Stimulated activated CD8-positive, alpha-beta memory T cell treated with anti-CD3 and anti-CD28 coated beads, Interleukin-4, amount 100 ng/mL, for 1 hour (primary cell): ENCODE measurements at places on chromosomes 1 and 21.

DNA sequence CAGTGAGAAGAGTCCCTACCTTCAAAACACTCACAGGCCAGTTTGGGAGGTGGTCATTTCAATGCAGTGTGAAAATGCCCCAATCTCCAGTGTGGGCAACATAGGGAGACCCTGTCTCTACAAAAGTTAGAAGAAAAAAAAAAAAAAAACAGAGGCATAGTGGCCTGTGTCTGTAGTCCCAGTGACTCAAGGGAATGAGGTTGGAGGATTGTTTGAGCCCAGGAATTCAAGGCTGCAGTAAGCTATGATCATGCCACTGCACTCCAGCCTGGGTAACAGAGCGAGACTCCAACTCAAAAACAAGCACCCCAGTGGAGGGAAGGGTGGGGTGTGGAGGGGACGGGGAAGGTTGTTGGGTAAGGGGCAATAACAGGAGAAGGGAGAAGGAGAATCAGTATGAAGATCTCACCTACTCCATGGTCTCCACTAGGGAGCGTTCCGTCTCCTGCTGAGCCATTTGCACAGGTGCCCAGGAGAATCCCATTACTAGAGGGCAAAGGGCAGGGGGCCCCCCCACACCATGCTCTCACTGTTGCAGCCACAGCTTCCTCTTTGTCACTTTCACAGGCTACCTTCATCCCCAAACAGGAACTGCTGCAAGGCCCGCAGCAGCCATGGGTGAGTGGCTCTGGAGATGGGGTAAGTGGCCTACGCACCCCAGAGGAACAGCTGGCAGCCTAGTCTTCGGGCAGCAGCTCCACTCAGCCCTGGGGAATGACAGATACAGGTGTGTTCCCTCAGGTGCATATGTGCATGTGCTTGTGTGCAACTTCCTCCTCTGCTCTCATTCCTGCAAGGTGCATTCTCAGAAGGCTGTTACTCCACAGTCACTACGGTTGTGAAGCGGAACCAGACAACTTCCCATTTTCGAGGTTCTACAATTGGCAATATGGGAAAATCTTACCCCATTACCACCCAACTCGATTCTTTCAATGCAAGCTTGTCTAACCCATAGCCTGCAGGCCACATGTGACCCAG is 87.9 kb upstream of the LYST start:
- no peak for DNase-seq

- DNase-seq, result no peak
Observed at GRCh38 chr1:16348414-16349182, 3.7 kb downstream of the FBXO42 start.

DNA sequence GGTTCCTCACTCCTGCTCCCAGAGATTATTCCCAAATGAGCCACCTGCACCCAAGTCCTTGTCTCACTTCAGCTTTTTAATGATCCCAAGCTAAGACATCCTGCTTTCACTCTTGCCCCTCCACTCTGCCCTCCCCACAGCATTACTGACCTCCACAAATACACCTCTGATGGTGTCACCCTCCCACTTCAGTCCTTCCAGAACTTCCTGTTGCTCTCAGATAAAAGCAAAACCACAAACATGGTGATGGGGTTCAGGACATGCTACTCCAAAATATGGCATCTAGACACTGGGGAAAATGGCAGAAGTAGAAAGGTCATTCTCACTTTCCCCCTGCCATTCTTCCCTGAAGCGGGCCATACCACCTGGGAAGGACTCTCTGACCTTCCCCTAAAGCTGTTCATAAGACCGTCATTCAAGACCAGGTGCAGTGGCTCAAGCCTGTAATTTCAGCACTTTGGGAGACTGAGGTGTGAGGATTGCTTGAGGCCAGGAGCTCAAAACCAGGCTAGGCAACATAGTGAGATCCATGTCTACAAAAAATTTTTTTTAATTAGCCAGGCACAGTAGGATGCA is 65.8 kb upstream of the KLHDC7A start:
- no peak for DNase-seq

- no peak for DNase-seq
Observed at GRCh38 chr1:153549741-153550397, 811 bp upstream of the S100A3 start.

DNA sequence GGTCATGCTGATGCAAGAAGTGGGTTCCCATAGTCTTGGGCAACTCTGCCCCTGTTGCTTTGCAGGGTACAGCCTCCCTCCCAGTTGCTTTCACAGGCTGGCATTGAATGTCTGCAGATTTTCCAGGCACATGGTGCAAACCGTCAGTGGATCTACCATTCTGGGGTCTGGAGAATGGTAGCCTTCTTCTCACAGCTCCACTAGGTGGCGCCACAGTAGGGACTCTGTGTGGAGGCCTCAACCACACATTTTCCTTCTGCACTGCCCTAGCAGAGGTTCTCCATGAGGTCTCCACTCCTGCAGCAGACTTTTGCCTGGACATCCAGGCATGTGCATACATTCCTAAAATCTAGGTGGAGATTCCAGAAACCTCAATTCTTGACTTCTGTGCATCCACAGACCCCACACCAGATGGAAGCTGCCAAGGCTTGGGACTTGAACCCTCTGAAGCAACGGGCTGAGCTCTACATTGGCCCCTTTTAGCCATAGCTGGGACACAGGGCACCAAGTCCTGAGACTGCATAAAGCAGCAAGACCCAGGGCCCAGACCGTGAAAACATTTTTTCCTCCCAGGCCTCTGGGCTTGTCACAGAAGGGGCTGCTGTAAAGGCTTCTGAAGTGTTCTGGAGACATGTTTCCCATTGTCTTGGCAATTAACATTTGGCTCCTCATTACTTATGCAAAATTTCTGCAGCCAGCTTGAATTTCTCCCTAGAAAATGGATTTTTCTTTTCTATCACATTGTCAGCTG is 466.2 kb upstream of the PBX1 start:
- DNase-seq, result no peak

DNA sequence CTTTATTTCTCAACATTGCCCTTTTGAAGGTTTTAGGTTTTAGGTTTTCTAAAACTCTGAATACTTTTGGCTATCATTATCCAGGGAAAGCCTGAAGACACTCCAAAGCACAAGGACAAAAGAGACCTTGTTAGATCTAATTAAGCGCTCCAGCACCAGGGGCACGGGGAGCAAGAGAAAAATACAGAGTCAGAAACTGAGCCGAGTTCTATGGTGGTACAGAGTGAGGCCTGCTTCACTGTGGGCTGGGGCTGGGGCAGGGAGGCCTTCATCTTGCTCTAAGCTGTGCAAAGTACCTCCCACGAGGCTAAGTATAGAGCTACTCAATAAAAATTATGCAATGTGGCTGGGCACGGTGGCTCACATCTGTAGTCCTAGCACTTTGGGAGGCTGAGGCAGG is 19.7 kb upstream of the RAB4A start:
- no peak for DNase-seq

DNA sequence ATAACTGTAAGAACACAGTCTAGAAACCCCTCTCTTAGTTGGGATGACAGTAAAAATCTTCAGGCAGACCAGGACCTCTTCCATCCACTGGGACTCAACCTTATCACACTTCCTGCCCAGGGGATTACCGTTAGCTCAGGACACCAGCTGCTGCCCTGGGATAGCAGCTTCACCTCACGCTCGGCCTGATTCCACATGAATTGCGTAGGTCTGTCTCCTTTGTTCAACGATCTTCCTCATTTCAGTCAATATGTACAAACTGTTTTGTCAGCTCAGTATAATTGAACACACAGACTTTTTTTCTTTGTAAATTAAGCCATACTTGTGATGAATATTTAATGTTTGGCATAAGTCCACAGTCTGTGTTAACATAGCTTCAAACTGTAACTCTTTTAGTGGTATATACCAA is 290.4 kb downstream of the GRIK1 start:
- no peak for DNase-seq

DNA sequence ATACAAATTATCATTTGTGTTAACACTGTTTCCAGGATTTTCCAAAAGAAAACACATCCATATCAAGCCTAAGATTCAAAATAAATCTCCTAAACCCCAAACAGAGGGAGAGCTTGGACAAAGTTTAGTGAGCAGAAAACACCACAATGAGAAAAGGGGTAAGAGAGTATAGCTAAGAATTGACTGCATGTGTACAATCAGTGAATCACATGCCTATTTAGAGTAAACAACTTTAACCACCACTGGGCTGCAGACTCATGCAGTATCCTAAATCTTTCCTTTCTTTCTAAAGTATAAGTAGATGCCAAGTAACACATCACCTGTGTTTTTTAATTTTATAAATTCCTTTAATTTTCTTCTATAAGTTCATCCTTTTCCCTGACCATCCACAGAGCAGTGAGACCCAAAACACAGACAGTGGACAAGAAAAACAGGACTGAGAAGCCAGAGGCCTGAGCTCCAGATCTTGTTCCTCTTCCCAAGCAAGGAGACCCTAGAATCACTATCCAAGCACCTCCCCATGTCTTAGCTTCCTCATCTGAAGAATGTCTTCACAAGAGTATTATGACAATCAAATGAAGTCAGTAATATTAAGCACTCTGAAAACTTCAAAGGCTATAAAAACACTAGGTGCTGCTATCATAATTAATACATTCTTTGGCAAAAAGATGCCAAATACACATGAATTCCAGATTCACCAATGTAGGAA is 93.1 kb downstream of the VAV3 start:
- no peak for DNase-seq

- no peak for DNase-seq
Observed at GRCh38 chr1:156618853-156619581, at the start of gene HAPLN2. HAPLN2 (plus strand) TSS chr1:156619415; CDS start chr1:156623491, 4,076 bp downstream.

DNA sequence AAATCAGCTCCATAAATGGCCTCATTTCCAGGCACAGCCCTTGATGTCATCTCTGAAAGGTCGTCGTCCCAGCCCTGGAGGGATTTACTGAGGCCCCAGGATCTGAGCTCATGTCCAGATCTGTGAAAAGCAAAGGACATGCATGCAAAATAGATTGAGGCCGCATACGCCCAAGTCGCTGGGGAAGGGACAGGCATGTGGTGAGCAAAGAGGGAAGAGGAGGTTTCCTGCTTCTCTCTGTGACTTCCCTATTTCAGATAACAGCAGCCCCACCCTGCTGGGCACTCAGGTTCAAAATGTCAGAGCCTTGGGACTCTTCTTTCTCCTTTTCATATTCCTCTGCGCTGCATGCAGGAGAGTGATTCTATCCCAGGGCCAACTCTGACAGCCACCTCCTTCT is 197.2 kb downstream of the ADSS2 start:
- no peak for DNase-seq

- DNase-seq, result no peak
Observed at GRCh38 chr21:27694667-27695066, 727.8 kb upstream of the ADAMTS5 start.

DNA sequence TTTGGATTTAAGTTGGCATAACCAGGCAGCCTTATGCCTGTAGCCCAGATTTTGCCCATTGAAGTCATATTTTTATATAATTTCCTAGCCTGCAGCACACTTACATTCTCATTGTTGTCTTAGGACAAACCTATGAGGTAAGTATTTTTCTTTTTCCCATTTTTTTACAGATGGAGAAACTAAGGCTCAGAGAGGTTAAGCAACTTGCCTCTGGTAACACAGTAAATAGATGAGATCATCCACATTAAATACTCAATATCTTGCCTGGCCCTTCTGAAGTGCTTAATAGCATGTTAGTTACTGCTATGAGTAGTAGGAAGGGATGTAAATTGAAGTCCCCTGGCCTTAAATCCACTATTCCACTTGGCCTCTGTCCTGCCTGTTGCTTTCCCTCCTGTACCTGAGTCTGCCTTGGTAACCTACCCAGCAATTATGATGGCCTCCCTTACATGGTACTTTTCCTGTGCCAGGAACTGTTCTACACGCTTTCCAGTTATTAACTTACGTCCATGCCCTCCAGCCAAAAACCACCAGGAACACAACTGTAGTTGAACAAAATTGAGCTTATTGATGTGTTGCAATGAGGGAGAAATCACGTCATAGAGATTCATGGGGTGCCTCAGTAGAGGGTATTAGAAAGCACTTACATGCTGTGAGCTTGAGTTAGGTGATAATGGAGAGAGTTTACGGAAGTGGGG is 111.6 kb upstream of the FGGY start:
- DNase-seq, result no peak

DNA sequence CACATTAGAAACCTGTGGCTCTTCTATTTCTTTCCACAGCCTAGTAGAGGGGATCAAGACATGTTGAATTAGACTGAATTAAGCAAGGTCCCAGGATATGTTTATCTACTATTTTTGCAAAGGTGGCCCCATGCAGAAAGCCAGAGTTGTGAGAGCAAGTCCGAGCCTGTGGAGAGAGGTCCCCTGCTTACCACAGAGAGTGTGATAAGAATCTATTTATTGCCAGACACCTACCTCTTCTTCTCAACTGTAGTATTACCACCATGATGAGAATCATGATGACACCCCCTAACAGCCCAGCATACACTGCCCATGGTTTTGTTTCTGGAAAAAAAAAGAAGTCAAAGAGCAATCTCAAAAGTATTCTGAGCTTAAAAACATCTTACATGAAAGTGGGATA is 23.0 kb downstream of the SLAMF1 start:
- DNase-seq, result no peak

- no peak for DNase-seq
Observed at GRCh38 chr1:170267317-170267716, 121.6 kb downstream of the NTMT2 start.

- no peak for DNase-seq
Observed at GRCh38 chr1:245434280-245434679, 279.5 kb downstream of the KIF26B start.

DNA sequence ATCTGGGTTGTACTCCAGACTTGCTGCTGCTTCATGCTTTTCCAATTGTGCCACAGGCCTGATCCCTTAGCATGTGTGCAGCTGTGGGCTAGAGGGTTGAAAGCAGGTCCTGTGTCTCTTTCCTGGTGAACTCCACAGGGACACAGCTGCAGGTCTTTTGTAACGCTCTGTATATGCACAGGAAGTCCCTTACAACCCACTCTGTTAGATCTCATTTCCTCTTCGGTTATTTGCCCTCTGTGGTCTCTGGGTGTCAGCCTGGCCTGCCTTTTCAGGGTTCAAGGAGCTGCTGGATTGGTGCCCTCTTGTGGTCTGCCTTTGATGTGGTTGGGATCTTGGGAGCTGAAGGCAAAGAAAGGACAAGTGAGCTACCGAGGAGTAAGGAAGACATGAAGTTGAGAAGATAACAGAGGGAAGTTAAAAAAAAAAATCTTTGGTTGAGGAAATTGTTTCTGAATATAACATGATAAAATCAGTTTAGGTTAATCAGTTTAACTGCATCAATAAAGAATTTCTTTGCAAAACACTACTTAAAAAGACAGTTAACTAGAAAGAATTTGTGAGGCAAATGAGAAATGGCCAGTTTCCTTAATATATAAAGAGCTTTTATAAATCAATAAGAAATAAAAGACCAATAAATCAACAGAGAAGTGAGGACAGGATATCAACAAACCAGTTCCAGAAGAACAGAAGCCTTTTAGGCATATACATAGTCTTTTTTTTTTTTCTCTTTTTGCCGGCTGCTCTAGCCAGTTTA is 44.1 kb downstream of the UCK2 start:
- no peak for DNase-seq

- DNase-seq, result no peak
Observed at GRCh38 chr1:27869719-27870085, 2.6 kb upstream of the THEMIS2 start.

- no peak for DNase-seq
Observed at GRCh38 chr1:190679454-190679853, 201.8 kb upstream of the BRINP3 start.
